Renal cortex interstitium (tissue), 15 donors: ENCODE measurements at places on chromosomes 3 and 15. TPM values are rescaled to one million over a fixed set of nuclear protein-coding genes. Genes with fewer than 3 reads are reported as not detected.

Gene GOLGA8S
- polyA plus RNA-seq, result 0.79 TPM

Gene DNAH12
- polyA plus RNA-seq, result 1.3 TPM

Gene SCAANT1
- polyA plus RNA-seq, result 1.5 TPM

Gene CAPN3
- 24.2 TPM for polyA plus RNA-seq

Gene GOLGA6B
- polyA plus RNA-seq, result 0.09 TPM

Gene CFAP92
- polyA plus RNA-seq, result 1.9 TPM

Gene COL8A1
- polyA plus RNA-seq, result 7.9 TPM

Gene LMAN1L
- not detected for polyA plus RNA-seq

Gene PXYLP1
- polyA plus RNA-seq, result 32.2 TPM

- DNase-seq, result no peak
These were observed 55.6 kb upstream of the LINGO1 start for GRCh38 chr15:77688266-77688665.

DNA sequence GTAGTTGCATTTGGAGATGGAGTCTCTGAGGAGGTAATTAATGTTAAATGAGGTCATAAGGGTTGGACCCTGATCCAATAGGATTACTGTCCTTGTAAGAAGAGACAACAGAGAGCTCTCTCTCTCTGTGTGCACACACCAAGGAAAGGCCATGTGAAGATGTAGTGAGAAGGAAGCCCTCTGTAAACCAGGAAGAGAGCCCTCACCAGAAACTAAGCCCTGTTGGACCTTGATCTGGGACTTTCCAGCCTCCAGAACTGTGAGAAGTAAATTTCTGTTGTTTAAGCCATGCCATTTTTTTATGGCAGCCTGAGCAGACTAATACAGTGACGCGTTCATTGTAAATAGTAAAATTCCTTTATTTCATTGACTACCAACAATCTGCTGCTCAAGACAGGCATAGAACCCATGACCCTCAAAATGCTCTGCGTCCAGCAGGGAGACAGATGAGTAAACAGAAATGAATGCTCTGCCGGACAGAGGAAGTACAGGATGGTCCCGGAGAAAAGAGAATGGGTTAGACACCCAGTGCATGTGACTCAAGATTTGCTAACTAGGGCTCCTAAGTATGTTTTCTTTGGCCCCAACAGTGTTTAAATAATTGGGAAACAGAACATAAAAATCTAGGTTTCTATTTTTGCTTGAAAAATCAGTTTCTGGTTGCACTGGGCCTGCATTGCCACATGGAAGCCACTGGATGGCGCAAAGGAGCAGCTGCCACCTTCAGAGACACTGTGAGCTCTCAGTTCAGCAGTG lies 37.9 kb upstream of the TNFAIP8L3 start:
- no peak for DNase-seq

DNA sequence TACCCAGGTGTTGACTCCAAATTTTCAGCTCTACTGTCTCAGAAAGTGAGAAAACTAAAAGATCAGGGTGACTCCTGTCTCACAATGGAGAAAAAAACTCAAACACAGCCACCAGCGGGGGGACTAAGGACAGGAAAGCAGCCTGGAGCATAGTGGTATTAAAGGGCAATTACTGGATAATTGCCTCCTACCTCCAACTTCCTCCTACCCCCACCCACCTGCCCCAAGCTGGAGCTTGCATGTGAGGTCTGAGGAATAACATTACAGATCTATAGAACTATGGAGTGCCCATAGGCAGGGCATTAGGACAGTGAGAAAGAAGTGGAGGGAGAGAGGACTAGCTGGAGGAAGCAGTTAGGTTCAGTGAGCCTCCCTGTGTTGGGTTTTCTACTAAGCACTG lies 2.7 kb upstream of the PCCB start:
- DNase-seq, result no peak

DNA sequence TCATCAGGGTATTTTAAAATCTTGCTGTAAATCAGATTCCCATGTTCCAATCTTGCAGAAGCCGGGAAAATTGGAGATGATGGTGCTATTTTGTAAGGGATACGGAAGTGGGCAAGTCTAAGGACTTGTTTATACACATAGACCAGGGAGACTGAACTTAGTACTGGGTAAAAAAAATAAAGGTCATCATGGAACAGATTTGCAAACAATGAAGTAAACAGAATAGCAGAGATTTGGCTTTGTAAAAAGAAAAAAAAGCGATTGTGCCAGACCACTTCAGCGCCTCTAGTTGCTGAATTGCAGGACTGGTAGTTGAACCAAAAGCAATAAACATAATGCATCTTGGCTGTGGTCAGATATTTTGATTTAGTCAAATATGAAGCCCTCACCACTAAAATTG lies 229.1 kb downstream of the TP63 start:
- DNase-seq, result no peak

- DNase-seq, result no peak
These were observed 189.1 kb downstream of the FAM43A start for GRCh38 chr3:194874783-194875182.

GRCh38 chr15:50905055-50905454 lies 3.4 kb upstream of the AP4E1 start:
- no peak for DNase-seq

DNA sequence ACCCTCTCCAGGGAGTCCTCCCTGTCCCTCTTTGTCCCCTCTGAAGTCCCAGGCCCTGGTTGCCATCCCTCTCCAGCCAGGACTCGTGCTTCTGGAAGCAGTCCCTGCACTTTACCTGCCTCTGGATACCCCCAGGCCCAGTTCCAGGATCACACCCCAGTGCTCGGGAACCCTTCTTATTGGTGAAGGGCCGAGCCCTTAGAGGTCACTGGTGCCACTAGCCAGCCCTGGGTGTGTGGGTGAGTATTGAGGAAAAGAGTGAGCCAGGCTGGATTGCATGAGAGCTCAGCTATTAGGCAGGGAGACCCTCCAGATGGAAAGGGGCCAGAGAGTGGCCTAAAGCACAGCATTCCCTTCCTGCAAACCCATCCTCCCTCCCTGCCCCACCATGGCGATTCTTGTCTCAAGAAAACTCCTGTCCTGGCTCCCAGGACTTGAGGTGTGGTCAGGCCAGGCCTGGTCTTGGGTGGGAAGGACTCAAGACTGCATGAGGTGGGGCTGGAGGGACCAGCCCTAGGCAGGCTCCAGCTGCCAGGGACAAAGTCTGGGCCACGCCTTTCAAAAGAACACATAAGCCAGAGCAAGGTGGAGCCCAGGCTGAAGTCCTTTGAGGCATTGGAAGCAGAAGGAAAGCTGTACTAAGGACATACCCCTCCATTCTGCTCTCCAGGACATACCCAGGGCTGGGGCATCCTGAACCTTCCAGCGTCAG lies 4.8 kb upstream of the PHGR1 start:
- no peak for DNase-seq

GRCh38 chr3:150975992-150976368 lies 3.5 kb upstream of the CLRN1 start:
- no peak for DNase-seq

DNA sequence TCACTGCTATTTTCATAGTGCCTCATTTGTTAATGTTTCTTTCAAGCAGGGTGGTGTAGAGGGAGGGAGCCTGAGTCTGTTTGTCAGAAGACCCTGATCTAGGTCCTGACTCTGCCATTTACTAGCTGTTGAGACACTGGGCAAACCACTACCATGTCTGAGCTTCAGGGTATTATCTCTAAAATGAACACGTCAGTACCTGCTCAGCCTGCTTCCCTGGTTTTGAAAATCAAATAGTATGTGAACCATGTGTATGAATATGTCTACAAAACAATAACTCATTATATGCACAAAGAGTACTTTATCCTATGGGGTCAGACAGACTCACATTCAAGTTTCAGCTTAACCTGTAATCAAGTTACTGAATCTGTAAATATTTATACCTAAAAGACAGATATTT lies 25.1 kb downstream of the SYNPR start:
- no peak for DNase-seq

DNA sequence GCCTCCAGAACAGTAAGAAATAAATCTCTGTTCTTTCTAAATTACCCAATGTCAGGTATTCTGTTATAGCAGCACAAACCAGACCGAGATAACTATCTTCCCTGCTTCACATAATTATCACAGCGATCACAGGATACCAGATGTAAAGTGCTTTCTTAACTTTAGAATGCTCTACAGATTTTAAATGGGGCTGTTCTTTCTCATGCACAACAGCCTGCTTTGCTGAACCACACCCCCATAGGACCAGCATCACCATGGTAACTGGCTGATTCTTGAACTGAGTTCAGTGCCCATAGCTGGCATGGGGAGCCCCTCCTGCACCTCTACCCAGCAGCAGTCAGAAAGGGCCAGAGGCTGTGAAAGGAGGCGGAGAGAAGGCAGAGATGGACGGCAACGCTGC lies 7.8 kb downstream of the CD80 start:
- DNase-seq, result no peak

- peak; percentile 74 for DNase-seq
These were observed 305.9 kb downstream of the CACNA2D3 start for GRCh38 chr3:54427941-54428871.

DNA sequence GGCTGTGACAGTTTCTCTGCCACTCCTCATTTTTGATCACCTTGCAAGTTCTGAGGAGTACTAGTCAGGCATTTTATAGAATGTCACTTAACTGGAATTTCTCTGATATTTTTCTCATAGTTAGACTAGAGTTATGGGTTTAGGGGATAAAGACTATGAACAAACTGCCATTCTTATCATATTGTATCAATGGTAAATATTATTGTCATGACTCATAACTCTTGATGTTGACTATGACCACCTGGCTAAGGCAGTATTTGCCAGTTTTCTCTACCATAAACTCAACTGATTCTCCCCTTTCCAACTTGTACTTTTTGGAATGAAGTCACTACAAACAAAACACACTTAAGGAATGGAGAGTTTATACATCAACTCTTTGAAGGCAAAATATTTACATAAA lies 22.7 kb upstream of the OR5K1 start:
- DNase-seq, result no peak

DNA sequence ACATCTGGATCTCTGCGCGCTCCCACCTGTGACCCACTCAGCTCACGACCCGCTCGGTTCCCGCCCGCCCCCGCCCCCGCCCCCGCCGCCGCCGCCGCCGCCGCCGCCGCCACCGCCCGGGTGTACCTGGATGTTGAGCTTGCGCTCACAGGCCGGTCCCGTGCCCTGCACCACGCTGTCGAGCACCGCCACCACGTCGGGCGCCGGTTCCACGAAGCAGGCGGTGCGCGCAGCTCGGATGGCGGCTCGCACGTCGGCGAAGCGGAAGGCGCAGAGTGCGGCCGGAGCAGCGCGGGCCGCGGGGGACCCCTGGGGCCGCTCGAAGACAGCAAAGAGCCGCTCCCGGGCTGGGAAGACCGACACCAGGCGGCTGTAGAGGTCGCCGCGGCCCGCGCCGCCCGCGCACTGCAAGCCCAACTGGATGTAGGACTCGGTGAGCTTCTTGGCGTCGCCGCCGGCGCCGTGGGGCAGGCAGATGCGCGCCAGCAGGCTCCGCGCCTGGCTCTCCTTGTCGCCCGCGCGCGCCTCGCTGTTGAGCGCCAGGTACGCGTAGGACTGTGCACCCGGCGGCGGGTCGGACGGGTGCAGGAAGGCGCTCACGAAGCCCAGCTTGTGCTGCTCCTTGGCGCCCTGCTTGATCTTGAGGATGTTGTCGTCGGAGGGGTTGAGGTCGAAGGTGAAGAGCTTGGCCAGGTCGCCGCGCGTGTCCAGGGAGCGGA lies 1.1 kb downstream of the PLXND1 start:
- no peak for DNase-seq

DNA sequence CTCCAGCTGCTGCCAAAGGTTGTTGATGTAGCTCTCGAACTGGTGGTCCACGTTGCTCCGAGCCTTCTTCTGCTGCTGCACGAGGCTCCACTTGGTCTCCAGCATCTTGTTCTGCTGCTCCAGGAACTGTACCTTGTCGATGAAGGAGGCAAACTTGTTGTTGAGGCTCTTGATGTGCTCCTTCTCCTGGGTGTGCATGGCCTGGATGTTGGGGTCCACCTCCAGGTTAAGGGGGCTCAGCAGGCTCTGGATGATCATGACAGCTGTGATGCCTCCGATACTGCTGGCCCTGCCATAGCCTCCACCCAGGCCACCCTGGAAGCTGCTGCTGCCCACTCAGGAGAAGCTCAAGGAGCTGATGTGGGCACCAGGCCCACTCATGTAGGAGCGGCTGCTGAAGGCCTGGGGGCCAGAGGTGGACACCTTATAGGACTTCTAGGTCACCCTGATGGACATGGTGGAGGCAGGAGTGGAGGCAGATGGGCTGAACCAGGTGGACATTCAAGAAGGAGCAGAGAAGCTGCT lies 14.9 kb upstream of the PSTPIP1 start:
- DNase-seq, result no peak

- no peak for DNase-seq
These were observed 11.5 kb upstream of the CCR9 start for GRCh38 chr3:45874677-45875346.

DNA sequence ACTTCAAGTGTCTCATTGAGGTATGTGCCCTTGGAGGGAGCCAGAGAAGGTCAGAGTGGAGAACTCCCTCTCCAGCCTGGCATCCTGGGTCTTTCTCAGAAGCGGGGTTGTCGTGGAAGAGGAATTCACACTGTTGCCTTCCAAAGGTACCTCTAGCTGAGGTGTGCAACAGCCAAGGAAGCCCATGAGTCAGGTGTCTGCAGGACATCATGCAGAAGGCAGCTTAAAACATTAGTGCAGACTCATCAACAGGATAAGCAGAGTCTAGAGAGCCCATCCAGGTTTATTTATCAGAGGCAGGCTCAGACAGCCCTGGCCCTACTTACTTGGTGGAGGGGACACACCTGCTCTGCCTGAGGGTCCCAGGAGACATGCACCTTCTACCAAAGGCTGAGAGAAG lies 95.6 kb upstream of the TPM1 start:
- DNase-seq, result no peak

- no peak for DNase-seq
These were observed 767 bp downstream of the GLT8D1 start for GRCh38 chr3:52704611-52705437.

GRCh38 chr3:188489639-188490405 lies 335.9 kb downstream of the LPP start:
- no peak for DNase-seq

GRCh38 chr15:85318048-85318731 lies 62.2 kb upstream of the AKAP13 start:
- DNase-seq, result no peak

GRCh38 chr3:159131376-159131775 lies 329.5 kb downstream of the MFSD1 start:
- no peak for DNase-seq

- DNase-seq, result no peak
These were observed 256.4 kb upstream of the ARHGEF26 start for GRCh38 chr3:153864793-153865192.

GRCh38 chr3:29070959-29071634 lies 209.8 kb upstream of the RBMS3 start:
- no peak for DNase-seq

- no peak for DNase-seq
These were observed 15.8 kb upstream of the SLC27A2 start for GRCh38 chr15:50166216-50166615.

GRCh38 chr3:142028243-142028777 lies 121.0 kb downstream of the TFDP2 start:
- DNase-seq, result peak; percentile 75

GRCh38 chr3:36201546-36201945 lies 178.8 kb upstream of the STAC start:
- DNase-seq, result no peak

DNA sequence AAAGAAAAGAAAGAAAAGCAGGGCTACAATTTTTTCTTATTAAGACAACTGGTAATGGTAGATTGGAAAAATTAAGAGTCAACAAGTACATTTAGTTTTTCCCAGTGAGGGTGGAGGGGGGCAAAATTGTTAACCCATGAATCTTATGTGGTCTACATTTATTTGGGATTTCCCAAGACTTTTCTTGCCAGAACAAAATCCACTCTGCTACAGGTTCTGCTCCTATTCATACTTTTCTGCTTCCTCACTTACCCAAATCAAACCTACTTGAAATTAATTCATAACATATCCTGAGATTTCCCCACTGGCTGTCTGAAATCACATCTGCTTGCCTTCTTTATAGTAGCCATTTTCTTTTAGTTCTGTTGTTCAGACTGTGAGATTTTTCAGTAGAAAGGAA lies 41.1 kb downstream of the VGLL3 start:
- no peak for DNase-seq
